ENCODE measurements at places on chromosomes 1 and 21. TPM values are rescaled to one million over a fixed set of nuclear protein-coding genes. Genes with fewer than 3 reads are reported as not detected.

DNA sequence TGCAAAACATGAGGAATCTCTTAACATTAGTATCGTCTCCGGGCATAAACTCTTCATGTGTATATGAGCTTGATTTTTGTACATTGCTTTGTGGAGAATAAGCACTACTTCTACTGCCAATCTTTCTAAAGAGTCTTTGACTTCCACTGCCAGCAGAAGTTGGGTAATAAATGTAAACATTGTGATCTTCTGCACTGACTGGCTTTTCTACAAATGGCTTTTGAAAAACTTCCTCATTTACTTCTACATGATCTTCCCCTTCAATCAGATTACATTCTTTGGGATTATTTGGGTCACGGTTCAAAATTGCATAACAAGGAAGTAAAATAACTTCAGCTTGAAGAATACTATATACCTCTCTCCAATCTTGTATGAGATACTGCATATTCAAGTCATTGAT lies 30.4 kb upstream of the SLC44A5 start:
- DNase-seq: no peak

- no peak for DNase-seq
These were observed 25.1 kb downstream of the ZBTB17 start for GRCh38 chr1:15950763-15951295.

The VSIG8 gene
- 0.10 TPM for polyA plus RNA-seq

GRCh38 chr1:23481026-23481597 lies 2.9 kb downstream of the ASAP3 start:
- no peak for DNase-seq

The CCDC181 gene
- 5.9 TPM for polyA plus RNA-seq

The LORICRIN gene
- not detected for polyA plus RNA-seq
